ENCODE measurements at places on chromosomes 3 and 15.

DNA sequence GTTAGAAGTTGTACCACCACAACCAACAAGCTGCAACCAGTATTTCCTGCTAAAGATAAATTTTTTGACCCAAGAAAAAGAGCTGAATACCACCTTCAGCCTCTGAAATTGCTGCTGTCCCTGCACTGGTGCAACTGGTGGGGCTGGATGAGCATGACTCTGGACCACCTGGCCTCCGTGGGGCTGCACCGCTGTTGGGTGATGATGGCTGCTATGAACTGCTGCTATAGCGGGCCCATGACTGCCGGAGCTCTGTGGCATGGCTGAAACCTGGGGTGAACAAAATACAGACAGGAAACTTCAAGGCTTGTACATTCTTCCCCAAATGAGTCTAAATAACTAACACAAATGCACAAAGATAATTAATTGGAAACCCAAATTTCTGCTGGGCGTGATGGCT is 28.9 kb downstream of the SIN3A start:
- no peak for DNase-seq

- no peak for DNase-seq
These were observed 54.1 kb downstream of the PLXNA1 start for GRCh38 chr3:127037021-127037400.

DNA sequence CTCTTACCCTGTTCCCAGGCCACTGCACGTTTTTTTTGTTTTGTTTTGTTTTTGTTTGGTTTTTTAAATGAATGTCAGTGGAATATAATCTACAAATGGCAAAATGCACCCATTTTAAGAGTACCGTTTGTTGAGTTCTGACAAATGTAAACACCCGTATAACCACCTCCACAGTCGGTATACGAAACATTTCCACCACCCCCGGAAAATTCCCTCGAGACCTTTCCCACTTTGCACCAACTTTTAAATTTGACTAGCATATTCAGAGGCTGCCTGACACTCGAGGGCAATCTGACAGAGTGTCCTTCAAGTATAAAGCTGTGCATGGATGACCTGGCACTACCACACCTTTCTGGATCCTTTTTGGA is 613 bp upstream of the ARHGEF3 start:
- DNase-seq: no peak

DNA sequence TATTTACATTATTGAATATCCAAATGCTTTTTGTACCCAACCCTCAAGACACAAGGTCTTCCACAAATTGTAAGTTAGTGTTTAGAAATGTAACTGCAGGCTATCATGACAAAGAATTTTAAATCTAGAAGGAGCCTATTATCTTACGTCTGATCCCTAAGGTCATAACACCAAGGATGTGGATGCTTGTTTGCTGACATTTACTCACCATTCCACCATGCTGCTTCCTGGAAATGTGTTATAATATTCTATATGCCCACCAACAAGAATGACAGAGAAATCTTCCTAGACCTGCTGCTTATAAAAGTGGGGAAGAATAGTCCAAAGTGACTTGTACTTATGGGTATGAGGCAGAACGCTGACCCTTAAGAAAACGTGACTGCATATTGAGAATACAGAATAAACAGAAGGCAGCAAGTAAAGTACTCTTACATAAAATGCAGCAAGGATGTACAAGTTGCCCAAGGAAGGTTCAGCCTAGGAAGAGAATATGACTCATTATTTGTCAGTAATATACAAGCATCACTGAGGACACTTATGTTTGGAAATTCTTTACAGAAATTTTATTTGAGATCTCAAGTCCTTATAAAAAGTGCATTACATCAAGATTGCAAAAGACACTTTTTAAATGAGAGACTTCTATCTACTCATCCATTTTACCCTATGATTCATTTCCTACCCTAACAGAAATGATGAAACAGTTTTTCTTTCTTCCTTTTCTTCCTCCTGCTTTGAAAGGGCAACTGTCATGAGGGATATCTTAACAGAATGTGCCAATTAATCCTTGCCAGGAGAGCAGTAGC is 59.6 kb downstream of the ESYT3 start:
- DNase-seq: no peak

DNA sequence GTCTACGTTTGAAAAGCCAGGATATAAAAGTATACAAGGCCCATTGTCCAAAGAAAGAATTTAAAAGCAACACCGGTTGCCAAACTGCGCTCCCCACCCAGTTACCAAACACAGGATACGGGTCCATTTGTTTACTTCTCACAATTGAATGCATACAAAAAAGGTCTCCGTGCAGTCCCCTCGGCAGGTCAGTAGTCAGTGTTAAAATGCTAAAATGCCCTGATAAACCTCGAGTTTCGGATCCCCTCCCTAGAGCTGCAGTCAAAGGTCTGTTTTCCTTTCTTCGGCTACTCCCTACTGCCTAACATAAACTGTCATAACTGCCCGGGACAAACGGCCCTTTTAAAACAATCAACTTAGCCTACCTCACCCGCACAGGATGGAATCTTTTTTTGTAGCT is 534.6 kb downstream of the FOXP1 start:
- DNase-seq: no peak

- no peak for DNase-seq
These were observed 4.3 kb downstream of the ARHGEF26 start for GRCh38 chr3:154125378-154126030.

DNA sequence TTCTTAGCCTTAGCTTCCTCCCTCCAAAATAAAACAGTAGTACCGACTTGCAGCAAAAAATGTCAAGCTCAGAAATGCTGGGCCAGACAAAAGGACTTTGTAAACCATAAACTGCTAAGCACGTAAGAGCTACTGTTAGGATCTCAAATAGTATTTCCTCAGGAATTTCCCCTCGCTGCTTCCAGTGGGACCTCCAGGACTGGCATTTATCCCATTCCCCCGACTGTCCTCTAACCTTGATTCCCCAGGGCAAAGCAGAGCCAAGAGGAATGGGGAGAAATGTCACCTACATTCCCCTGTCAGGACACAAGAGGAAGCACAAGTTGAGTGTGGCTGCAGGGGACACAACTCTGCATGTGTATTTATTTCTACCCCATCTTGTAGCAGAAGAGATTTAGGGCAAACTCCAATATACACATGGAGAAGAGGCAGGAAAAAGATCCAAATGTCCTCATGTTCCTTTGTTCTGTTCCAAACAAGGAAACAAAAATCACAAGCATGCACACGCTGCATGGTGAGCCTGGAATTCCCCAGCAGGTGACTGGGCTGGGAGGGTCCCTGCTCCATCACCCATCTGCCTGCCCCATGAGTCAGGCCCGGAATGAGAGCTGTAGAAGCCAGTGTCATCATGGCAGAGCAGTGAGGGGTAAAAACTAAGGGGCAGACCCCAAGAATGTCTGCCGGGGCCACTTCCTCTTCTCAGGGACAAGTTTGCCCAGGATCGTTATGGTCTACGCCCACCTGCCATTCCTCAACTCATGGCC is 4.2 kb downstream of the STOML1 start:
- DNase-seq: no peak
